NCI-H2029 (cell line): ENCODE measurements at places on chromosomes 7 and 10.

DNA sequence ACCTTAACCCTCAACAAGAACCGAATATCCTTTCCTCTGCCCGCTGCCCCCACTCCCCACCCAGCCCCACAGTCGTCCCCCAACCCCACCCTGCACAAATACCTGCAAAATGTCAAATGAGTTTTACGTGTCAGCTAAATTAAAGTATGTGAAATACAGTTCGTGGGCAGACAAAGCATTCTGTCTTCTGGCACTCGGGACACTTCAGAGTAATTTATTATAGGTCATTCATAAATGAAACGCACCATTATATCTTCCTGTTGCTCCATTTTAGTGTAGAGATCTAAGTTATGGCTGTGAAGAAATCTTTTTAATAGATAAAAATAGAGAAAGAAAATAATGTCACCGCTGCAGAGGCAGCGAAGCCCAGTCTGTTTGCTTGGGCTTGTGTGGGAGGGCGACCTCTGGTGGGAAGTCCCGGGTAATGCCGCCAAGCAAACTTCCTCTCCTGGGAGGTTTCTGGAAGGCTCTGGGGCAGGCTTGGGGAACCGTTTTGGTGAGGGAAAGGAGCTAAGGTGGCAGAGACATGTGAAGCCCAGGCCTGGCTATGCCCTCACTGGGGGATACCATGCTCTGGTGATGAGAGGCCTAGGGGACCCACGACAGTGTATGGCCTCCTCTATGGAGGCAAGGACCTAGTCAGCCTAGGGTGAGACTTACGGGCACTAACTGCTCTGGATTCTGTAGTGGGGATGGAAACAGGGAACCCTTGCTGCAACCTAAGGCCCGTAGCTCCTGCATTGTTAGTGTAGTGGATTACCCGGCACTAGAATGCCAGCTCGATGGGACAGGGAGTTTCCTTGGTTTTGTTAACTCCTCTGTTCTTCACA lies 604.9 kb downstream of the LRMDA start:
- DNase-seq: peak; percentile 1

GRCh38 chr10:95220539-95220938 lies 26.5 kb downstream of the ACSM6 start:
- no peak for DNase-seq

GRCh38 chr10:61112771-61113170 lies 168.8 kb upstream of the RHOBTB1 start:
- no peak for DNase-seq

- no peak for DNase-seq
These were observed 30.4 kb downstream of the TMEM270 start for GRCh38 chr7:73891178-73891885.

DNA sequence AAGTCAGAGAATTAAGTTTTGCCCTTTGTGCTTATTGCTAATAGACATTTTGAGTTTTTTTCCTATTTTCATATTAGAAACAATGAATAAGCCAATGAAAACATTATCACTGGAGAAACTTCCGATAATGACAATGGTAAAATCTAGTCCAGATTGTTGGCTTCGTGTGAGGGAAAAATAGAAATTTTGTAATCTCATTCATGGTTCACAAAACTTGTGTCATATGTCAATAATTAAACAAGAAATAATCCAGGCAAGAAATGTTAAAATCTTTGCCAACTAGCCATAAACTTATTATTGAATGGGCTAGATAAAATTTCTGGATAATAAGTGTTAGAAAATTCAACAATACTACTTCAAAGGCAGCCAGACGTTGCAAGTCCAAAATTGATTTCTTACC lies 36.6 kb downstream of the RNLS start:
- no peak for DNase-seq

GRCh38 chr10:12615296-12616220 lies 266.2 kb downstream of the CAMK1D start:
- no peak for DNase-seq

DNA sequence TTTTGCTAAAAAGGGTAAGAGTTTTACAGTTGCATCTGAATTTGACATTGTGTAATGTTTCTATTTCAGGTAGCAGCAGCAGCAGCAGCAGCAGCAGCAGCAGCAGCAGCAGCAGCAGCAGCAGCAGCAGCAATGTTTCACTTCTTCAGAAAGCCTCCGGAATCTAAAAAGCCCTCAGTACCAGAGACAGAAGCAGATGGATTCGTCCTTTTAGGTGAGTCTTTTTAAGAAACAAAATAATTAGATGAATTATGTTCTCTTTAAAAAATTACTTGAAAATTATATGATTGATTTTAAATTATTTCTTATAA lies 32.6 kb downstream of the UMAD1 start:
- no peak for DNase-seq

GRCh38 chr7:36165059-36165458 lies 12.0 kb downstream of the EEPD1 start:
- DNase-seq: no peak

- no peak for DNase-seq
These were observed 46.7 kb downstream of the PLXDC2 start for GRCh38 chr10:19862811-19863515.
